ENCODE measurements at places on chromosomes 2 and 18.

DNA sequence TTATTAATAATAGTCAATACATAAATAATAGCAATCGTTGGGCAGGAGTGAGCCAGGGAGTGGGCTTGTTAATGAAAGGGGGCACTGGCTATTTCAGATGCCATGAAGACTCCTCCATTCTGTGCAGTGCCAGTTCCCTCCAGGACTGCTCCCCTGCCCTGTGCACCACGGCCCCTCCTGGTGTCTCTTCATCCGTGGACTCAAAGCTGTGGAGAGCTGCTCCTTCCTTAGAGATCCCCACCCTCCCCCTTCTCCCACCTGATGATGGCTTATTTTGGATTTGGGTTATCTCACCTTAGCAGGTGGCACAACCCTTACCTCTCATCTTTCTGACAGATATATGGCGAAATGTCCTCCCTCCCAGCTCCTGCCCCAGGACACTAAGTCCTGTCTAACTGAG, 3.1 kb upstream of the CELF4 start:
- DNase-seq, result no peak

GRCh38 chr2:157441072-157441454, 2.8 kb downstream of the CYTIP start:
- no peak for DNase-seq

DNA sequence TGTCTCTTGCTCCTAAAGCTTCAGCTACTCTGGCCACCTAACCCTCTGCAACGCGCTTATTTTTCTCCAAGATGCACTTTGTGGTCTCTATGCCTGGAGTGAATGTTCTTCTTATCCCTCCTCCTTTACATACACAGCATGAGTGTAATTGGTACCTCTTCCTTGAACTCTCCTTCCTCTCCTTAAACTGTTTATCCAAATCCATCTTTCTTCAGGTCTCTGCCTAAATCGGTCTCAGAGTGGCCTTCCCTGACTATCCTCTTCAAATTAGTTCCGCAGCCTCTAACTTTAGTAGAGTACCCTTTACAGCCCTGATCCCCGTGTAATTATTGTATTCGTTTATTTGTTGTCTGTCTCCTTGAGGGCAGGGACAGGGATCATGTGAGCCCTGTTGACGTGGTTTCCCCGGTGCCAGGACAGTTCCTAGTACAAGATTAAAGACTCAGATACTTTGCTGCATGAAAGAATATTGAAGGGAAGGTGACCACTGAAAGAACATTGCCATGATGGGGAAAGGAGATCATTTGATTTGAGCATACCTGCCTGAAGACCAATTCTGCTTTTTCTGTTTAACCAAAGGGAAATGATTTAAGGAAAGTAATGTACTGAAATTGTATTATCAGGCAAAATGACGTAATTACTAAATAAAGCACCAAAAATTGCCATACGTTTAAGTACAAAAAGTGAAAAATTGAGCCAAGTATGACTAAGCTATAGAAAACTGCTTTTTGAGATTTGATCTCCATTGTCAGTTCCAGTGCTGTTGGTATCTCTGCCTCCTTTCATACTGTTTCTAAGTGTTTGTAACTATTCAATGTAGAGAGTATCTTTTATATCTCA, 1.2 kb downstream of the CNOT9 start:
- DNase-seq, result no peak

GRCh38 chr2:229719926-229720647, 5.7 kb upstream of the DNER start:
- no peak for DNase-seq

DNA sequence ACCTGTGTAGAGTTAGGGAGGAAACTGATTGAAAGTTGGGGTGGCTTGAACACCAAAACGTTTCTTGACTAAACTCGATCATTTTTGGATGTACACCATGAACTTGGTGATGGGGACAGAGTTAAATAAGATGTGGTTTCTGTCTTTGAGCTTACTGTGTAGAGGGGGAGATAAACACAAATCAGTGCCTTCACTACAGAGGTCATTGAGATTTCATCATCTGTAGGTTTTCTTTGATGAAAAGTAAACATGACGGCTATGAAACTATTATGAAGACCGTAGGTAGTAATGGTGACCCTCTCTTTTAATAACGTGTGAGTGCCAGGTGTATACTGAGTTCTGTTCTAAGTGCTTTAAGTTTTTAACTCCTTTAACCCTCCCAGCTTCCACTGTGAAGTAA, 6.5 kb downstream of the LCLAT1 start:
- no peak for DNase-seq
